ENCODE measurements at places on chromosomes 1 and 21. TPM values are rescaled to one million over a fixed set of nuclear protein-coding genes. Genes with fewer than 3 reads are reported as not detected.
A peak's percentile ranks its signal among the peaks of the same experiment; 100 is the strongest.

GRCh38 chr1:112687785-112688496 is 13.5 kb downstream of the MOV10 start:
- DNase-seq = no peak
- no peak overlapping the region for H3K4me3 ChIP-seq
- H3K27ac ChIP-seq = no peak overlapping the region
- no peaks in the 10 kb centered on the region for H3K4me1 ChIP-seq

GRCh38 chr1:226884116-226884625 is 13.8 kb downstream of the PSEN2 start:
- H3K27ac ChIP-seq = no peak overlapping the region
- no peak overlapping the region for H3K4me3 ChIP-seq
- H3K27me3 ChIP-seq = no peaks in the 10 kb centered on the region
- H3K36me3 ChIP-seq = peaks cover 25% of the 10 kb centered on the region

- H3K4me3 ChIP-seq = no peak overlapping the region
- no peaks in the 10 kb centered on the region for H3K36me3 ChIP-seq
- peak overlapping the region; percentile 67 for H3K27ac ChIP-seq
These were observed 30.7 kb downstream of the RNF11 start for GRCh38 chr1:51266791-51267190.

GRCh38 chr1:218401998-218402785 is 57.1 kb downstream of the TGFB2 start:
- no peak overlapping the region for H3K27ac ChIP-seq
- no peaks in the 10 kb centered on the region for H3K27me3 ChIP-seq
- no peak for DNase-seq
- no peak overlapping the region for H3K4me3 ChIP-seq

DNA sequence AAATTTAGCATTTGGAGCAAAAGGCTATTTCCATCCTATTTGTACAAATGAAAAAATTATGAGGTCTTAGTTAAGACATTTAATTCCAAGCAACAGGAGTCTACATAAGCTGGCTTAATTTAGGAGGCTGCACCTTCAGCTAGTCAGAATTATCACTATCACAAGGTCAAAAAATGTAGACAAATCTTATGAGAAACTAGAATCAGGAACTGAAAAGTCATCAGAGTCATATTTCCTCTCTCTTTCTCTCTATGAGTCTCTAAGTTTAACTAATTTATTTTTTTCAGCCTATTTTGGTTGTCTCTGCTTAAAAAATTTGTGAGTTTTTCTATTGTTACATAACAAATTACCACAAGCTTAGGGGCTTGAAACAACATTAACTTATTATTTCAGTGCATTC is 807.1 kb upstream of the PRMT6 start:
- H3K4me1 ChIP-seq = no peaks in the 10 kb centered on the region
- no peaks in the 10 kb centered on the region for H3K36me3 ChIP-seq
- H3K4me3 ChIP-seq = no peak overlapping the region
- H3K27ac ChIP-seq = no peak overlapping the region

- H3K4me1 ChIP-seq = peaks cover 6% of the 10 kb centered on the region
- no peaks in the 10 kb centered on the region for H3K27me3 ChIP-seq
- no peaks in the 10 kb centered on the region for H3K36me3 ChIP-seq
- no peak for DNase-seq
- H3K4me3 ChIP-seq = no peak overlapping the region
- no peak overlapping the region for H3K27ac ChIP-seq
These were observed 598.5 kb upstream of the USP24 start for GRCh38 chr1:55813618-55814017.

GRCh38 chr1:70146488-70146887 is 58.9 kb downstream of the LRRC40 start:
- no peak overlapping the region for H3K27ac ChIP-seq
- peaks cover under 1% of the 10 kb centered on the region for H3K4me1 ChIP-seq
- no peaks in the 10 kb centered on the region for H3K27me3 ChIP-seq

DNA sequence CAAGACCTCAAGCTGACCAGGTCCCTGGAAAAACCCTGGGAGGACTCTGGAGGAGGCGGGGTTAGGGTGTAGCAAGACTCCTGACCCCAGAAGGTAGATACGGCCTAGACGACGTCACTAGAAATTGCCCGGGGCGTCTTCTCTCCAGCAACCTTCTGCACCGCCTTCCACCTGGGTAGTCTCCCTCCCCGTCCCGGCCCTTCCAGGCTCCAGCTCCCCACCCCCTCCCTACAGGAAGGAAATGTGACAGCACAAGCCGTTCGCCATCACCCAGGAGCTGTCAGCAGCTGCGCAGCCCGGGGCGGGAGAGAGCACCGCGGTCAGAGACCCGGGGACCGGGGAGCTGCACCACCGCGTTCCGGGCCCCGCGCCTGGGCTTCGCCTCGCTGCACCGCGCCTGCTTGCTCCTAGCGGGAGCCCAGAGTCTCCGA is 20.0 kb downstream of the SERTAD4 start:
- no peaks in the 10 kb centered on the region for H3K27me3 ChIP-seq
- H3K4me3 ChIP-seq = no peak overlapping the region
- H3K4me1 ChIP-seq = peaks cover 21% of the 10 kb centered on the region
- no peak overlapping the region for H3K27ac ChIP-seq

- no peaks in the 10 kb centered on the region for H3K36me3 ChIP-seq
- no peaks in the 10 kb centered on the region for H3K27me3 ChIP-seq
- H3K4me3 ChIP-seq = no peak overlapping the region
- DNase-seq = no peak
- no peak overlapping the region for H3K27ac ChIP-seq
These were observed 2.3 kb downstream of the PLA2G2F start for GRCh38 chr1:20141466-20141865.

GRCh38 chr1:91527781-91528180 is 27.1 kb downstream of the CDC7 start:
- no peak overlapping the region for H3K27ac ChIP-seq
- no peaks in the 10 kb centered on the region for H3K36me3 ChIP-seq
- H3K4me3 ChIP-seq = no peak overlapping the region
- no peak for DNase-seq

DNA sequence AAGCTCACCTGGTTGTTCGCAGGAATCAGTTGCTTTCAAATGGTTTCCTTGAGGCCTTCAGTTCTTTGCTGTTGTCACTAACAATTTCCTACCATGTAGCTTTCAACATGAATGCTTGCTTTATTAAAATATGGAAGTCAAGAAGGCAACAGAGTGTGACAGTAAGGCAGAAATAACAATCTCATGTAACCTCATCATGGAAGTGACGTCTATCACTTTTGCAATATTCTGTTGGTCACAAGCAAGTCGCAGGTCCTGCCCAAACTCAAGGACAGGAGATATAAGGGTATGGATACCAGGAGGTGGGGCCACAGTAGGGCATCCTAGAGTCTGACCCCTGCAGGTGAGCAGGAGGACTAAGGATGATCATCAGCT is 296.8 kb upstream of the ZP4 start:
- H3K4me3 ChIP-seq = no peak overlapping the region
- no peak overlapping the region for H3K27ac ChIP-seq
- H3K27me3 ChIP-seq = no peaks in the 10 kb centered on the region

GRCh38 chr1:82019508-82019907 is 218.8 kb downstream of the ADGRL2 start:
- H3K36me3 ChIP-seq = no peaks in the 10 kb centered on the region
- H3K4me3 ChIP-seq = no peak overlapping the region
- no peak overlapping the region for H3K27ac ChIP-seq
- H3K27me3 ChIP-seq = no peaks in the 10 kb centered on the region
- no peaks in the 10 kb centered on the region for H3K4me1 ChIP-seq

GRCh38 chr1:193614817-193615216 is 428.4 kb upstream of the B3GALT2 start:
- no peak overlapping the region for H3K4me3 ChIP-seq
- no peaks in the 10 kb centered on the region for H3K4me1 ChIP-seq
- H3K27ac ChIP-seq = no peak overlapping the region
- H3K27me3 ChIP-seq = no peaks in the 10 kb centered on the region
- no peak for DNase-seq

- no peaks in the 10 kb centered on the region for H3K4me1 ChIP-seq
- H3K36me3 ChIP-seq = no peaks in the 10 kb centered on the region
These were observed 49.9 kb upstream of the STUM start for GRCh38 chr1:226498640-226499008.

DNA sequence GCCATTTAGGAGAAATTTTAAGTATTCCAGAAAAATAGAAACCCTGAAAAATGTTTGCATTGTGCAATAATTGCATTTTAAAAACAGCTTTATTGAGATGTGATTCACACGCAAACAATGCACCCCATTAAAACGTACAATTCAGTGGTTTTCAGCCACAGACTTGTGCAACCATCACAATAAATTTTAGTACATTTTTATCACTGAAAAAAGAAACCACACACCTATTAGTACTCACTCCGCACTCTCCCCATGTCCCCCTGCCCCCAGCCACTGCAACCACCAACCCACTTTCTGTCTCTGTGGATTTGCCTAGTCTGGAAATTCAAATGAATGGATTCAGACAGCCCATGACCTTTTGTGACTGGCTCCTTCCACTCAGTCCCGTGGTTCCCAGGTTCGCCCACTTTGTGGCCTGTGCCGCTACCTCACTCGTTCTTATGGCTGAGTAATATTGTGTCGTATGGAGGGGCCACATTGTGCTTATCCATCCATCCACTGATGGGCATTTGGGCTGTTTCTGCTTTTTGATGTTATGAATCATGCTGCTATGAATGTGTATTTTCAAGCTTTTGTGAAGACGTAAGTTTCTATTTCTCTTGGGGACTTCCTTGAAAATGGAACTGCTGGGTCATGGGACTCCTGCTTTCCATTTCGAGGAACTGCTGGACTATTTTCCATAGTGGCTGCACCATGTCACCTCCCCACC is 147.7 kb upstream of the ARHGEF16 start:
- H3K27me3 ChIP-seq = no peaks in the 10 kb centered on the region
- no peak for DNase-seq
- no peaks in the 10 kb centered on the region for H3K36me3 ChIP-seq

DNA sequence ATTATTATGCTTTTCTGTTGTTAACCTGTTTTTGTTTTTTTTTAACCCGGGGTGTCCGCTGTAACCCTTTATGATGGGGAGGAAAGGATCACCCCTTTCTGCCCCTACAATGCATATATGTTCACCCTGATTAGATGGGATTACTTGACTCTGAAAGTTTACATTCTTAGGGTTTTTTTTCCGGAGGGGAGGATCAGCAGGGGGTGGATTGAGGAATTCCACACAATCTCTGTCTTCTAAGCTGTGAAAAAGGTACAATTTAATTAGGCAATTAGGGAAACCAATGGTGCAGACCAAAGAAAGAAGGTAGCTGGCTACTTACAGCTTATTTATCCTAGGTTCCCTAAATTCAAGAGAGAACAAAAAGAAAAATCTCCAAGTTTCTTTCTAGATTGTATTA is 58.3 kb downstream of the EDEM3 start:
- no peaks in the 10 kb centered on the region for H3K27me3 ChIP-seq
- H3K36me3 ChIP-seq = peaks cover 14% of the 10 kb centered on the region
- no peaks in the 10 kb centered on the region for H3K4me1 ChIP-seq
- H3K27ac ChIP-seq = no peak overlapping the region

- no peaks in the 10 kb centered on the region for H3K27me3 ChIP-seq
- no peak for DNase-seq
- H3K4me1 ChIP-seq = peaks cover 4% of the 10 kb centered on the region
These were observed 103.7 kb downstream of the SLC16A1 start for GRCh38 chr1:112852276-112852675.

The BCAS2 gene
- 19.0 TPM for total RNA-seq

The UBIAD1 gene
- total RNA-seq = 23.2 TPM

The PTPRF gene
- 43.9 TPM for total RNA-seq

The EPS8L3 gene
- not detected for total RNA-seq

Measured in thoracic aorta (tissue), 2 donors.